ENCODE measurements at places on chromosomes 12 and 14.

DNA sequence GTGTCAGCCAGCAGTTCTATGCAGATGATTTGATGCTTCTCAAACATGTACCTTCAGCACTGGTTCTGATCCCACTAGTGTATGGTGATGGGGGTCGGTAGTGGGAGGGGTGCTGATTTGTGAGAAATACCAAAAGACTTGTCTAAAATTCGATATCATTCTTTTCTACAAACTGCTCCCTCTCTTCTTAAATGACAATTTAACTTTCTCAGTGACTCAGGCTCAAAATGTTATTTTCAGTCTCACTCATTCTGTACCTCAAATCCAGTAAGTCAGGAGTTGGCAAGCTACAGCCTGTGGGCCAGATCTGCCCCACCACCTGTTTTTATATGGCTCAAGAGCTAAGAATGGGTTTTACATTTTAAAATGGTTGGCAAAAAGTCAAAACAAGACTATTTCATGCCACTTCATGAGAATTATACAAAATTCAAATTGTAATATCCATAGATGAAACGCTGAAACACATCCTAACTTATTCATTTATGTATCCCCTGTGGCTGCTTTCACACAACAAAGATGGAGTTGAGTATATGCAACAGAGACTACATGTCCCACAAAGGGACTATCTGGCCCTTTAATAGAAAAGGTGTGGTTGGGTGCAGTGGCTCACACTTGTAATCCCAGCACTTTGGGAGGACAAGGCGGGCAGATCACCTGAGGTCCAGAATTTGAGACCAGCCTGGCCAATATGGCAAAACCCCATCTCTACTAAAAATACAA, 6.6 kb upstream of the NOP2 start:
- DNase-seq = peak; percentile 31

- DNase-seq = no peak
Measured at GRCh38 chr12:30976206-30976605, 49.7 kb downstream of the TSPAN11 start.

GRCh38 chr12:120960657-120961056, 17.7 kb upstream of the HNF1A start:
- DNase-seq = peak; percentile 40

DNA sequence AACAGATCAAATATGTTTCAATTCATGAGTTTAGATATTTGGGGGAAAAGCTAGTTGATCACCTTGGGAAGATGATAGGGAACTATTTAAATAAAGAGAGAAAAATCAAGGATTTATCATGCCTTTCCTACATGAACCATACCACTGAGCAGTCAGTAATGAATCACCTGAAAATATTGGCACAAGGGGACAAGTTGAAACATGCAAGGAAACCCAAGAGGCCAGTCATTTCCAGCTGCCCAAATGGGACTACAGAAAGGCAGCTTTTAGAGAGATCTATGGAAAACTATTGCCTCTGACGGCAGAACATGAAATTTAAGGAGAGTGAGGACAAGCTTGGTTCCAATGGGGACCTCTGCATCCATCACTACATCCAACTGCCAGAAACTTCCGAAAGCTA, 14.1 kb upstream of the ETV6 start:
- DNase-seq = no peak

DNA sequence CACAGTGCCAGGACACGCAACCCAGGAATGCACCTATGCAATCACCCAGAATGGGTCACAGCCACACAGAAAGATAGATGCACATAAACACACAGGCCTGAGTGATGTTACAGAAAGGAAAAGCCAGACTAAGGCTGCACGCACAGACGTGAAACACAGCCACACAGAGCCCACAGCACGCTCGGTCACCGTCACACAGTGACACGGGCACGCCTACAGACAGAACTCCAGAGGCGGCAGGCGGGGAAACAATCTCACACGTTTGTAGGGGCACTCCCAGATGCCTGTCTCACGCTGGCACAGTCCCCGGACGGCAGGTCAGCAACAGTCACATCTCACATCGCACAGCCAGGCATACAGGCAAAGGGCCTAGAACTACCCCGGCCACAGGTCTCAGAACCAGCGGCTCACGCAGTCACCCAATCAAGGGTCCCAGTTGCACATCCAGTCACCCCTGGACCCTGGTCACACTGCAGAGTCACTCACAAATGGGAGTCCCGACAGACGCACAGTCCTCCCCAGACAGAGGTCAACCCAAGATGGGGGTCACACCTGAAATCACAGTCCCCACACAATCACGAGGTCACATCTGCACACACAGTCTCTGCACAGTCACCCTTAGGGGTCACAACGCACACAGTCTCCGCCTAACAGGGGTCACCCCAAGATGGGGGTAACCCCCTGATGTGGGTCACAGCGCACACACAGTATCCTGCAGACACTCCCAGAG, 790 bp downstream of the SSH1 start:
- DNase-seq = peak; percentile 77

DNA sequence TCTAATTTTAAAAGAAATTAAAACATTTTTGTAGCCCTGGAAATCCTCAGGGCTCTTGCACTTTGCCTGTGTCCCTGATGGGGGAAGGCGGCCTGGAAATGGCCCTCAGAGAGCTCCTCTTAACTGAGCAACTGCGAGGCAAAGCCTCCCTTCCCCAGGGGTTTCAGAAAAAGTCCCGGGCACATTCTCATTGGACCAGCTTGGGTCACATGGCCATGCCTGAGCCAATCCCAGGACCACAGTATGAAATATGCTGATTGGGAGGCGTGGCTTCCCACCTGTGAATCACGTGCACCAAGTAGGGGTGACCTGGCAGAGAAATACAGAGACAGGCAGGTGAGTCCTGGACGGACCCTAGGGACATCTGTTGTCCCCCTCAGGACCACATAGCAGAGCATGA, 90.4 kb upstream of the SFSWAP start:
- DNase-seq = no peak

- no peak for DNase-seq
Measured at GRCh38 chr12:8564656-8565055, 24.0 kb upstream of the CLEC4E start.
